ENCODE measurements at places on chromosomes 13 and 19.

DNA sequence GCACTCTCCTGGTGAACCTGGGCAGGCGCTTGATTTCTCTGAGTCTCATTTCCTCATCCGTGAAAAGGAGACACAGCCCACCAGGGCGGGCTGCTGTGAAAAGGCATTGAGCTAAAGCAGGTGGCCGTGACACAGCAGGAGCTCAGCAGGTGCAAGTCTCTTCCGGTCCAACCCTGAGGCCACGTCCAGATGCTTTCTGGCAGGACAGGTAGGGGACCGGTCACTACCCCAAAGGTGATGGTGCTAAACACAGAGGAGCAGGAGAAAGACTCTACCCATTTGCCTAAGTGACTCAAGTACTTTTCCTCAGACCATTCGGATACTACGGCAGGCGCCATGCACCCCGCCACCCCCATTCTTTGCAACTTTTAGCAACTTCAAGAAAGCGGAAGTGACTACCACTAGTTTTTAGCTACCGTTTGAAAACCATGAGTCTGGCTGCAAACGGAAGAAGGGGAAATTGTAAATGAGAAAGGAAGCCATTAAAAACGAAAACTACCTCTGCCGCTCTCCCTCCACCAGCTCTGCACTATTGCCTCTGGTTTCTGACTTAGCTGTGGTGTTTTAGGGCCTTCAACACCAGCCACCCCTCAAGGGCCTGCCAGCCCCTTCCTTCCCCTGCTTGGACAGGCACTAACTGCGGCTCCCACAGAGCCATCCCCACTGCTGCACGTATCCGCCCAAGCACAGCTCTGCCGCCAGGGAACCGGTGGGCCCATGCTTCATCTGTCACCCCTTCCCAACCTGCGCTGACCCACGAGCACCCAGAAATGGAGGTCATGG, 4.8 kb downstream of the PPP6R1 start:
- no peak for DNase-seq

DNA sequence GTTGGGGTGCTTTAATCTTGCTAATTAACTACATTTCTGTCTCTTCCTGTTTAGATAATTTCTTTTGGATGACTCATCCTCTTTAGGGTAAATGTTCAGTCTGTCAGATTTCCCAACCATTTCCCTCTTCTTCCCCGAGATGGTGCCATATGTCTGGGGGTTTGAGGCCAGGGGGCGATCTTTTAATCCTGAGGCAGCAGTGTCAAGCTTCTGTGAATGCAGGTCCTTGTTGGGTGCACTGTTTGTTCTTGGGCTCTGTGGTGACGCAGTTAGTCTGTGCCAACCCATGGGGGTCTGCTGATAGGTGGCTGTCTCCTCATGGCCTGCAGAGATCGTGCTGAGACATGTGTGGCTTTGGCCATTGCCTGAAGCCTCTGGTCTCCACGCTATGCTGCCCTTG, 420.4 kb downstream of the NDFIP2 start:
- no peak for DNase-seq

GRCh38 chr19:16521715-16522289, 20.4 kb downstream of the CHERP start:
- no peak for DNase-seq

DNA sequence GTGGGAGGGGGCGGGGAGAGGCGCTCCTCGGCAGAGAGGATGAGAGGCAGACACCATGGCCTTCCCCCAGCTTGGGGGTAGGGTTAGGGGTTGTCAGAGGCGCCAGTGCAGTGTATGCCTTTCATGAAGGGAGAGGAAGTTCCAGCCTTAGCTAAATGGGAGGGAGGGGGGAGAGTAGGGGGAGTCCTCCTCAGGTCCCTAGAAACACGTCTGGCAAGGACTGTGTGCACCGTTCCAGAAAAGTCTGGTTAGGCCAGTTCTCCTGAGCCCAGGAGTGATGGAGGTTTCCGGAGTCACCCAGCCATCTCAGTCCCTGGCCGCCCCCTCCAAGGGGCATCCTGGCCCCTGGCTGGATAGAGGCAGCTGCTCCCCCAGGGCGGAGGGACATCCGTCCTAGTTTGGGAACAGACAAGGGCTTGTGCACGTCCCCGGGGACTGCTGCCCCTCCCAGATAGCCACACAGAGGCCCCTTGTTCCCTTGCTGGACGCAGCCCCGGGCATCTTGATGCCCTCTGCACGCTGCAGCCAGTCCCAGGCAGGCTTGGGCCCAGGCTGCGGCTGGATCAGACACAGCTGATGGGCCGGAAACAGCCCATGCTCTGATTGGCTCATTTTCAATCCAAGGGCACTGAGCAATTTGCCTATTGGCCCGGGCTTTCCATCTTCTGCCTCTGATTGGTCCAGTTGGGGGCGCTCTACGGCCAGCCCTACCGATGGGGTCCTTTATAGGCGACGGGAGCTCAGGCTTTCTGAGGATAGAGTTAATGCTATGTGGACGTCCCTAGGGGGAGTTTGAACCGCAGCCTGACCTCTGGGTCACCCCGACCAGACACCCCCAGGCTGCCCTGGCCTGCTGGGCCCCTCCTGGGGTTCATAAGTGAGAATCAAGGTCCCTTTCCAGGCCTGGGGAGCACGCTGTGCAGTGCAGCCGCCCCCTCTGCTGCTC, 3.8 kb downstream of the S1PR2 start:
- no peak for DNase-seq

DNA sequence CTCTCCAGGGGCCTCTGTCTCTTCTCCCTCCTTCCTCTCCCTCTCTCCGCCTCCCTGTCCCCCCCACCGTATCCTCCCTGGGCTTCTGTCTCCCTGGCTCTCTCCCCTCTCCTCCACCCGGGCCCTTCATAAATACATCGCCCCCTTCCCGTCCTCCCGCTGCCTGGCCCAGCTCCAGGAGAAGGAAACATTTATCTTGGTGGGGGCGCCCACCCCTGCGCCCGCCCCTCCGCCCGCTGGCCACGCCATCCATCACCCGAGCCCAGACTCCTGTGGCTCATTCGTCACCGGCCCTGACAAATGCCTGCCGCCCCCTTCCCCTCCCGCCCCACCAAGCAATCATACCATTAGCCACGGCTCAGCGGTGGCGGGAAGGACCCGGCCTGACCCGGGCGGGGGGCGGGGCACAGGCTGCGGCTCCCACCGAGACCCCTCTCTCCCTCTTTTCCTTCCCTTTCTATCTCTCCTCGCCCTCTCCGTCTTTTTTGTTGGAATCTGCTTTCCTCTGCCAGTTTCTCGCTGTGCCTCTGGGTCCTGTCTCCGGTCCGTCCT, 2.6 kb upstream of the MEIS3 start:
- DNase-seq: peak; percentile 56

- no peak for DNase-seq
These were observed 304.7 kb downstream of the POU4F1 start for GRCh38 chr13:78298657-78299056.

GRCh38 chr13:106213028-106213757, 322.3 kb downstream of the EFNB2 start:
- DNase-seq: no peak

DNA sequence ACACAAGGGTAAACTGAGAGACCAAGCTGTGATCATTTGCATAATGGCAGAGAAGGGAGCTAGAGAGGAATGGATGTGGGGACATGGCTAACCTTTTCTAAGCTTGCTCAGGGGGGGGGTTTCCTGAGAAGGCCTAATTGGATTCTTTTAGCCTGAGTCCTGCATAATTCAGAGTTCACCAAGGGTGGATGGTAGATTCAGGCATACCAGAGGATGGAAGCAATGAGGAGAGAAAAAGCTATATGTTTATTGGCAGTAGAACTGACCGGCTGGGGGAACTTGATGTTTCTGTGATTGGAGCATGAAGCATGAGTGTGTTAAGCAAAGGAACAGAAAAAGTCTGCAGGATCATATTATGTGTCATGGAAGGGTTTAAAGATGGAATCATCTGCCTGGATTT, 65.9 kb upstream of the KLF12 start:
- DNase-seq: no peak

DNA sequence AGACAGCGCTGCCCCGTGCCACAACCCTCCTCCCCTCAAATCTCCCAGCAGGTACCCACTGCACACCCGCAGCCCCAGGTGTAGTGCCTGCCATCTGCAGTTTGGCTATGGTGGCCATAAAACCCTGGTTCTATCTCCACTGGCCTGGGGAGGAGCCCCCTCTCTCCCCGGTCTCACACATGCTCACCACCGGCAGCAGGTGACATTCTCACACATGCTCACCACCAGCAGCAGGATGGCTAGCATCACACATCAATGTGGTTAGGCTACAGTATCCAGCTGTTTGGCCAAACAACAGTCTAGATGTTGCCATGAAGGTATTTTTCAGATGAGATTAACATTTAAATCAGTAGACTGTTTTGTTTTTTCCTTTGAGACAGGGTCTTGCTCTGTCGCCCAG, 31.1 kb downstream of the ELL start:
- DNase-seq: no peak

DNA sequence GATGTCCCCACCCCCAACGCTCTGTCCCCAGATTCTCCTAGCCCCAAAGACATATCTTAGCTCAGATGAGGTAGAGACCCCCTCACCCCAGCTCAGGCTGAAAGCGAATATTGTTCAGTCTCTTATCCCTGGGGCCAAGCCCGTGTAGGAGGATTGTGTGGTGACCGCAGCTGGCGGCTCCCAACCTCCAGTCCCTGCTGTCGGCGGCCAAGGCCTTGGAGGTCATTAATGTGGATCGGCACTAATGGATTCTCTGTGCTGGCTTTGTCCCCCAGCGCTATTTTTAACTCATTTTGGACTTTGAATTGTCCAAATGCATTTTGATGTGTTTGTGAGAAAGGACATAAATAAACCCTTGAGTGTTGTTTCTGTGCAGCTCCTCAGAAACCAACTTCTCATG, 124.2 kb downstream of the UQCRFS1 start:
- DNase-seq: no peak

- DNase-seq: no peak
These were observed 10.0 kb downstream of the DPF1 start for GRCh38 chr19:38213911-38214625.

GRCh38 chr13:51305271-51305967, 34.1 kb upstream of the SERPINE3 start:
- DNase-seq: no peak

- no peak for DNase-seq
These were observed 451.7 kb downstream of the EFNB2 start for GRCh38 chr13:106083620-106084350.

GRCh38 chr19:48806518-48806817, 4.4 kb downstream of the BCAT2 start:
- DNase-seq: peak; percentile 38

- no peak for DNase-seq
These were observed 43.8 kb upstream of the GRTP1 start for GRCh38 chr13:113407531-113408393.

- no peak for DNase-seq
These were observed 147.2 kb downstream of the MIPEP start for GRCh38 chr13:23741879-23742510.

- DNase-seq: no peak
These were observed 3.6 kb downstream of the ADGRE1 start for GRCh38 chr19:6890938-6891337.

GRCh38 chr13:109778102-109778542, 8.3 kb downstream of the IRS2 start:
- DNase-seq: no peak

- no peak for DNase-seq
These were observed 5.1 kb downstream of the TMEM86B start for GRCh38 chr19:55223291-55224037.

DNA sequence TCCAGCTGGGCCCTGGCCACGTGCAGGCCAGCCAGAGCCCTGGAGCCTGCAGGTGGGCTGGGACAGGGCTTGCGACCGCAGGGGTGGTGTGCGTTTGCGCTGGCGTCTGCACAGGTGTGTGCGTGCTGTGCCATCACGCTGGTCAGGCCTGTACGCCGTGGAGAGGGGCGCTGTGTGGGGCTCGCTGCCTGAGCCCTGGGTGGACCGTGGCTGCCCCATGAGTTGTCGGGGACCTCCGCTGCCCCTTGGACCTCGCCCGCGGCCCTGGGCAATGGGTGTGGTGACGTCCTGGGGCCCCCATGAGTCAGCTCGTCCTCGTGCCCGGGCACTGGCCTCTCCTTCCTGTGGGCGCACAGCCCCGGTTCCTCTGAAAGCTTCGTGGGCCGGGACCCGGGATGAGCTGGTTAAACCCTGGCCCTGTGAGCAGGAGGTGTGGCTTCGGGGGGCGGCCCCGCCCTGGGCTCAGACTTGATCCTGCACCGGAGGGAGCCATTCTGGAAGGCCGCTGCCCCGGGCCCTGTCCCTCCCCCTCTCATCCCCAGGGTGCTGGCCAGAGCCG, 6.8 kb downstream of the CSNK1G2 start:
- DNase-seq: no peak

GRCh38 chr19:14325863-14326262, 55.4 kb upstream of the ADGRE5 start:
- no peak for DNase-seq

DNA sequence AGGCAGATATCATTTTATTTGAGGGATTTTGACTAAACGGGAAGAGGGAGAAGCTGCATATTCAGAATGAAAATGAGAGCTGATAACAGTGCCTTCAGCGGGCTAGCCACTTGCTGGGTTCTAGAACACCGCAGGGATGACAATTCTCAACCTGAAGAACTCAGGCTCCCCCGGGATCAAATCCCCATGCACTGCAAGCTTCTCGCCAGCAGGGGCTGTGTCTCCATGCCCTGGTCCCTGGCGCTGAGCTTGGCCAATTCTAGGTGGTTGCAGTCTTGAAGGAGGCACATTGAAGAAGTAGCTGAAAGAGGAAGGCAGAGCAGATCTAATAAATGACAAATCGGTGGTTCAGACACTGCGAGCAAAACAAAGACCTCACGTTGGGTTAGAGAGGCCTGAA, 128.7 kb downstream of the UQCRFS1 start:
- no peak for DNase-seq

- DNase-seq: no peak
These were observed 42.6 kb downstream of the B3GLCT start for GRCh38 chr13:31242367-31242766.

- DNase-seq: no peak
These were observed 422.9 kb downstream of the GPC6 start for GRCh38 chr13:93649496-93649895.

- DNase-seq: no peak
These were observed 90.9 kb downstream of the INSR start for GRCh38 chr19:7203332-7203731.

DNA sequence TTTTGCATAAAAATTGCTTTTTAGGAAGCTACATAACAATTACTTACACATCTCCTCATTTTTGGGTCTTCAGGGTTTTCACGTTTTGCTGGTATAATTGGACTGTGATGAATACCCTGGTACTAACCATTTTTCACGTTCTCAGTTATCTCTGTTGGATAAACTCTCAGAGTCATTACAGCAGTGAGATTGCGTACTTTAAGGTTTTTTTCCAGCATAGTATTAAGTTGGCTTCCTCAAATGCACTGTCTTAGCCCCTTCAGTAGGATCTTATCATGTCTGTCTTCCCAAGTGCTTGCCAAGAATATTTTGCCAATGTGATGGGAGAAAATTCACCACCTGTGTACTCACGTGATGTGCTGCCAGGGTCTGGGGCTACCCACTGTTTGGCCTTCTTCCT, 342.5 kb downstream of the TEX29 start:
- no peak for DNase-seq

- DNase-seq: no peak
These were observed 15.3 kb upstream of the ATP12A start for GRCh38 chr13:24664726-24665409.

GRCh38 chr19:18859676-18860301, 28.0 kb downstream of the UPF1 start:
- DNase-seq: no peak

GRCh38 chr13:36766295-36766694, 52.7 kb upstream of the RFXAP start:
- DNase-seq: no peak

GRCh38 chr13:101875717-101876393, 423.4 kb downstream of the ITGBL1 start:
- no peak for DNase-seq

- no peak for DNase-seq
These were observed 343.1 kb upstream of the ARGLU1 start for GRCh38 chr13:106911020-106911419.

- DNase-seq: no peak
These were observed 1.3 kb downstream of the LSR start for GRCh38 chr19:35249848-35250711.

Data from NCI-H2171 (cell line).